ENCODE measurements at places on chromosomes 16 and 17.

DNA sequence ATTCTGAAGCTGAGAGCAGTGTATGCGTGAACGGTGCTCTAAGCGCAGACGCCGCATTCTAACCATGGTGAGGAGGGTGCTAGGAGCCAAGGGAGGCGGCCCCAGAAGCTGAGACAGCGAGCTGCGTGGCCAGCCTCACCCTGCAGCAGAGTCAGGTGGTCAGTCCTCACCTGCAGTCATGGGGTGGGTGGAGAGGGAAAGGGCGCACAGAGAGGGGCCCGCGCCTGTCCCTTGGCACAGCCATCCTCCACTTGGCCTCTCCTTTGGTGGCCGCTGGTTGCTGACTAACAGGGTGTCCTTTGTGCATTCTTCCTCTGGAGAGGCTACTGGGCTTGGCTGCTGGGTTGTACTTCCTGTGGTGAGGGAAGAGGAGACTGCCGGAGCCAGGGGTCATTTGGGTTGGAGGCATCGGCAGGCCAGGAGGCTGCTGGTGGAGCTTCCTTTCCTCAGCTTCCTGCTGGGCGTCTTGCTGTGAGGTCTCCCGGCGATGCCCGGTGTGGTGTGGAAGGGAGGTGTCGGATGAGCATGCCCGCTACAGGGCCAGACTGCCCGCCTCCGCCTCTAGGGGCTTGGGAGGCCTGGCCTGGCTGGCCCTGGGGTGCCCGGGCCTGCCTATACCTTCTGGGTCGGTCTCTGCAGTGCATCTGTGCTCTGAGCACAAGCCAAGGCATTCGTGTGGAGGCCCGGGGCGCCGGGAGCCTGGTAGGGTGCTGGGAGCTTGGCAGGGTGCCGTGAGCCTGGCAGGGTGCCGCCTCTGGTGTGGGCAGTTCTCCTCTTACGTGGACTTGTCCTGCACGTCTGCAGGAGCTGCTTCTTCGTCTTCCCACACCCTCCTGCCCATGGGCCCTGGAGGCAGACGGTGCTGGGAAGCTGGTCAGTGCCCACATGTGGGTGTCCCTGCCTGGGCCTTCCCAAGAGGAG, 17.4 kb downstream of the RNF213 start:
- no peak for DNase-seq

DNA sequence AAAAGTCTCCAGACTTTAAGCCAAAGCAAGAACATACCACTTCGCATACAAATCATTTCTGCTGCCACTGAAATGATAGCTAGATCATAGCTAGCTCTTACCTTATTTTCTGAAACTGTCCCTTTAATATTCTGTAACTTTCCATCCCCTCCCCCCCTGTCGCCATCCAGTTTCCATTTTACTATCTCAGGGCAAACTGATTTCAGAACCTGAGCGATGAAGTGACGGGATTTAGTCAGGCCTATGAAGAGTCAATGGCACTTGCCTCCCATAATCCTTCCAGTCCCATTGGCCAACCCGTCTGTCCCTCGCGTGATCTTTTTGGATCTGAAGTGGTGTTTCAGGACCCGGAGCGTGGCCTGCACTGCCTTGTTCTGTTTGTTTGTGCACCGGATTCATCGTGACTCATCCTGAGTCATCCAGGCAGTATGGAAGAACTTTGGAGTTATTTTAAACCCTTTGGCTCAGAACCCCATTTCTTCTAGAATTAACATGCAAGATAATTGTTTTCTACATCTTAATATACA, 199.8 kb upstream of the CHMP6 start:
- no peak for DNase-seq

GRCh38 chr17:74883241-74883745, 10.1 kb downstream of the FADS6 start:
- DNase-seq, result no peak

GRCh38 chr16:79847101-79847500, 246.6 kb upstream of the MAF start:
- no peak for DNase-seq

GRCh38 chr17:14997290-14997689, 267.8 kb downstream of the PMP22 start:
- no peak for DNase-seq

DNA sequence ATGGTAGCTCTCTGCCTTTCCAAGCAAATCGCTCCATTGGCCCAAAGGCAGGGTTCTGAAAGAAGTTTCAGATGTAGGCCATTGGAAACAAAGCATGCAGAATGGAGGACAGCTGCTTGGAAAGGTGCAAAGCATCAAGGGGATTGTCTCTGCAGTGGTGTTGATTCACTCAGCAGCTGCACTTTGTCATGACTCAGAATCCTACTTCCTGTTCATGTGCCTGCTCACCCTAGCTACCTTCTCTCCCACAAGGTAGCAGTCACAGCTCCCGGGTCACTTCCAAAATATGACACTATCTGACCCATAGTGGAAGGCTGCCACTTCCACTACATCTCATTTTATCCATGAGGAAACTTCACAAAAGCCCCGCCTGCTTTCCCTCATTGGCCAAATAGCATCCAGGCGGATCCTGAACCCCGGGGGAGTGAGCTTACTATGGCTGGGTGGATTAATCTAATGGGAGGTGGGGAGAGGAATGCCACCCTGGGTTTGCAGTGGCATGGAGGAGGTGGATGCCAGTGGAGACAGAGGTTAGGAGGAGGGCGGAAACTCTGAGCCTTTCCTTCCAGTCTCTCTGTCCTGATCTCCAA, 74.7 kb upstream of the NKD1 start:
- no peak for DNase-seq

DNA sequence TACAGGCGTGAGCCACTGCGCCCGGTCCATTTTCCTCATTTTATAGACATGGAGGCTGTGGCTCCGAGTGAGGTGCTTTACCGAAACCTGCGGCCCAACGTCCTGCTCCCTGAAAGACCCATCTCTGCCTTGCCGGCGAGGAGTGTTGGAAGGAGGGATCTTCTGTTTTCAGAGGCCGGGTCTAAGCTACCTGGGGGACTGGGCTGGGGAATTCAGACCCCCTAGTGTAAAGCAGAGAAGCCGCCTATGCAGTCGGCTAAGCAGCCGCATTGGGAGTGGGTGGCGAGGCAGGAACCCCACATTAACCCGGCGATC, 16.3 kb downstream of the MEOX1 start:
- DNase-seq, result no peak

DNA sequence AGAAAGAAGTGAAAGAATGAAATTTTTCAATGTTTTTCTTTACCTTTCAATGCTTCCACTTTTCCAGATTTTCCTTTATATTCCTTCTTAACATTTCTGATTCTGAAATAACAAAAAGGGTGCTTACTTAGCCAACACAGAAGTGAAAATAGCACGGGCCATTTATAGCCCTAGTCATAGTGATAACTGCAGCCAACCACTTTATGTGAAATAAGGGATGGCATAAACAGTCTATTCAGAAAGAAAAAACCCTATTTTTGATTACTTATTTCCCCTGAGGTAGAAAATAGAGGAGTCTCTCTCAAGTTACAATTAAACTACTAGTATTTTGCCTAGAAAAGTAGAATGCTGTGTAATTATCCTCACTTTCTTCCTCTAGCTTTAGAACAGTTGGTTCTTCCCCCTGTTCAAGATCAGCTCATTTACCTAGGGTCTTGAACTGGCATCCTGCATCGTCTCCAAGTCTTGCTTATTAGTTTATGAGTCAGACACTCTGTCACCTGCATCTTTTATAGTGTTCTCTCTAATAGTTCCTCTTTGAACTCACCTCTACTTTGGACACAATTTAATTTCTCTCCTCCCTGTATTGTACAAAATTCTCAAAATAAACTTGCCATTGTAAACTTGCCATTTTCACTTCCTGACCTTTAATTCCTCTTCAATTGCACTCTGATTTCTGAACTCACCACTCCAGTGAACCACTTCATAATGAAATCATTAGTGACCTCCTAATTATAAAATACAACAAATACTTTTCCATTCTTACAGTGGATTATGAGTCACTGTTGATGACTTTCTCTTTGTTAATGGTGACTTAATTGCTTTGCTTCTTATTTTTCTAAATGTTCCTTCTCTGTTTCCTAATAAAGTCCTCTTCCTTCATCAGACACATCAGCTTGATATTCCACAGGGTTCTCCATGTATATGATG, 23.6 kb downstream of the ABCA6 start:
- DNase-seq, result no peak

- no peak for DNase-seq
These were observed 6.7 kb downstream of the FOXL1 start for GRCh38 chr16:86584726-86585721.

DNA sequence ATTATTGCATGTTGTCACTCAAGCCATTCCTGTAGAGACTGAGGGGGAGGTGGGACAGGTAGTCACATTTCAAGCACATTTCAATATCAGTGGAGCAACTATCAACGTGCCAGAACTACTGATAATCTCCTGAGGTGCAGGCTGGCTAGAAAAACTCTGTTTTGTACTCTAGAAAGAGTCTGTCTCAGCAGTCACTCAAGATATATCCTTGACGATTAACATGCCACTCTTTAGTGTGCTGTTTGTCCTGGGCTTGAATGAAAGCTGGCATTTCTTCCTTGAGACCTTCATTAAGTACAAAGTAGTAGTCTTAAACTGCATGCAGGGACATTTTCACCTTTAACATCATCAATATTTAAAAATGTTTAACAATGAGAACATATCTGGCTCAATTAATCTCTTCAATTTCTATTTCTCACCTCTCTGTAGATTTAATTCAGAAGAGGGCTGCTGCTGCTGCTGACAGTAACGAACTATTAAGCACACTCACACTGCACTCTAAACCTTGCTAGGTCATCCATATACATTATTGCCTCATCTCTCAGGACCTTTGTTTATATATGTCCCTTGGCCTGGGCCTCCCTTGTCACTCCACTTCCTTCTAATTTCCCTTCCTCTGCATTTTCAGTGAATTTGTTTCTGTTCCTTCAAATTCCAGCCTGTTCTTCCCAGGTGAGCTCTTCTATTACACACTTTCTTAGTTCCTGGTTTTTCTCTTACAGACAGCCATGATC, 412.0 kb downstream of the HAPSTR1 start:
- DNase-seq, result no peak
